Fibroblast of skin of left biceps (primary cell): ENCODE measurements at places on chromosomes 4 and X.

GRCh38 chr4:682490-683172 lies 6.3 kb downstream of the SLC49A3 start:
- DNase-seq = no peak

- no peak for DNase-seq
Measured at GRCh38 chrX:20060961-20061748, 55.6 kb downstream of the MAP7D2 start.

- DNase-seq = no peak
Measured at GRCh38 chrX:43508694-43509093, 147.4 kb upstream of the MAOA start.

DNA sequence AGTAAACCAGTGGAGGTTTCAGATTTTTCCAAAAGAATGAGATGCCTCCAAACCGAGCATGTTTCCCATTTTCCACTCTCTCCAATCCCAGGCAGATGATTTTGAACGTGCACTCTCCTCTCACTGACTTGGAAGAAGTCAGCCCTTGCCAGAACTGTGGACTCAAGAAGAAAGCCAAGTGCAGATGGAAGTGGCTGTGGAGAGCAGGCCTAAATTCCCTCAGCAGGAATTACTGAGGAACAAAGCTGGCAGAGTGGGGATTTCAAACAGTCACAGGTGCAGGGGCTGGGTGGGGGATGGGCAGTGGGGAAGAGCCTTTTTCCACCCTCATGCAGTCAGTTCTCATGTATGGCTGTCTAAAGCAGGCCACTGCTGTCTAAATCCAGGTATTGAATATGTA lies 83.5 kb upstream of the PLAC1 start:
- DNase-seq = no peak

- DNase-seq = no peak
Measured at GRCh38 chr4:62232814-62233213, 1032.7 kb downstream of the ADGRL3 start.

DNA sequence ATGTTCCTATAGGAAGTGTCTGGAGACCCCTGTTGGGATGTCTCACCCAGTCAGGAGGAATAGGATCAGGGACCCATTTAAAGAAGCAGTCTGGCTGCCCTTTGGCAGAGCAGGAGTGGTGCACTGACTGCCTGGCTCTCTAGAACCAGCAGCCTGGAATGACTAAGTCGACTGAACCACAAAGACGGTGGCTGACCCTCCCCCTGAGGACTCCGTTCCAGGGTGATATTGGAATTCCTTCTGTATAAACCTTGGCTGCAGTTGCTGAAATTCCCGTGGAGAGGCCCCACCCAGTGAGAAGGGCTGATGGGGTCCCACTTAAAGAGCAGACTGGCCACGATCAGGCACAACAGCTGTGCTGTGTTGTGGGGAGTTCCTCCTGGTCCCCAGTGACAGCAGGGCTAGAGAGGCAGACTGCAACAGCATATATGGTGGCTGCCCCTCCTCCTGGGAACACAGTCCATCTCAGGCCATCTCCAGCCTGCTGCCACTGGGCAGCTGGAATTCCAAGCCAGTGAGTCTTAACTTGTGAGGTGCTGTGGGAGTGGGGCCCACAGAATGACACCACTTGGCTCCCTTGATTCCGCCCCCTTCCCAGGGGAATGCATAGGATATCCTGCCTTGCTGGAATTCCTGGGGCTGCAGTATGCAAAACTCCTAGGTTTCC lies 41.8 kb upstream of the RLIM start:
- no peak for DNase-seq

DNA sequence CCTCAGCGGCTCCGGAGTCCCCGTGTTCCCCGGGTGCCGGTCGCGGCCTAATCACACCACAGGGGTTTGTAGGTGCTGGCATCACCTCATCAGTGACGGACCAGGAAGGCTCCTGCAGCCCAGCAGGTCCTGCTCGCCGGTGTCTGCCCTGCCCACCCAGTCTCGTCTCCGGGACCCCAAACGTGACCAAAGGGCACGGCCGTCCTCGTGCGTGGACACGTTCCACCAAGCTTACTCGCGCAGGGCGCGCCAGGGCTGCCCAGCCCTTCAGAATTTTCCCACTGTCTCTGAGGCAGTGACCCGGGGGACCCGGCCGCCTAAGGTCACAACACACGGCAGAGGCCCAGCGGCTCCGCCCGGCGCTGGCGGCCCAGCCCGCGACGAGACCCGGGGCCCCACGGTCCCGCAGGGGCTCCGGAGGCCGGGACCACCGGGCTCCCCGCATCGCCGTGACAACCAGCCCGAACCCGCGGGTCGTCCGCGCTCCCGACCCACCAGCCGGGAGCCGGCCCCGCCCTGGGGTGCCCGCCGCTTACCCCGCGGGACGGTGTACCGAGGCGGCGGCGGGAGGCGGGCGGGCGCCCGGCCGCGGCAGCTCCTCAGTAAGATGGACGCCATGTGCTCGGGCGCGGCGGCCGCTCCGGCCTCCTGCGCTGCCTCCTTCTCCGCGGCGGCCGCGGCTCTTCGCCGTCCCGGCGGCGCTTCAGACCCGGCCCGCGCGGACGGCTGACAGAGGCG lies 454 bp downstream of the LETM1 start:
- no peak for DNase-seq

- no peak for DNase-seq
Measured at GRCh38 chr4:122715221-122715620, 17.3 kb upstream of the BBS12 start.

DNA sequence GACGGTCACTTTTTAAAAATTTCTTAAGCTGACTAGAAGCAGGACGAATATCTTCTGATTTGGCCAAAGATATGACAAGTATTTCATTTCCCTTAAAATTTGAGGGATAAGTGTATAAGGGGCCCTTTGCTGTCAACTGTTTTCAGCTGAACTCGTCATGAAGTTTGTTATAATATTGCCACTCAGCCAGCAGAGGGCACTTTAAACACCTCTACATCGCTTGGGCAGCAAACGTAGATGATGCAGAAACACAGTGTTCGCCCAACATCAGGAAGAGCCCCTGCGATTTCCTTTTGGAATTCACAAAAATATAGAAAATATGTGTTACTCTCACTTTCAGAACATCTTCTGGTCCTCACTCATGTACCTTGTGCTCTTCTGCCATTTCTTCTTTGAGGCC lies 435.7 kb upstream of the FMR1 start:
- no peak for DNase-seq

DNA sequence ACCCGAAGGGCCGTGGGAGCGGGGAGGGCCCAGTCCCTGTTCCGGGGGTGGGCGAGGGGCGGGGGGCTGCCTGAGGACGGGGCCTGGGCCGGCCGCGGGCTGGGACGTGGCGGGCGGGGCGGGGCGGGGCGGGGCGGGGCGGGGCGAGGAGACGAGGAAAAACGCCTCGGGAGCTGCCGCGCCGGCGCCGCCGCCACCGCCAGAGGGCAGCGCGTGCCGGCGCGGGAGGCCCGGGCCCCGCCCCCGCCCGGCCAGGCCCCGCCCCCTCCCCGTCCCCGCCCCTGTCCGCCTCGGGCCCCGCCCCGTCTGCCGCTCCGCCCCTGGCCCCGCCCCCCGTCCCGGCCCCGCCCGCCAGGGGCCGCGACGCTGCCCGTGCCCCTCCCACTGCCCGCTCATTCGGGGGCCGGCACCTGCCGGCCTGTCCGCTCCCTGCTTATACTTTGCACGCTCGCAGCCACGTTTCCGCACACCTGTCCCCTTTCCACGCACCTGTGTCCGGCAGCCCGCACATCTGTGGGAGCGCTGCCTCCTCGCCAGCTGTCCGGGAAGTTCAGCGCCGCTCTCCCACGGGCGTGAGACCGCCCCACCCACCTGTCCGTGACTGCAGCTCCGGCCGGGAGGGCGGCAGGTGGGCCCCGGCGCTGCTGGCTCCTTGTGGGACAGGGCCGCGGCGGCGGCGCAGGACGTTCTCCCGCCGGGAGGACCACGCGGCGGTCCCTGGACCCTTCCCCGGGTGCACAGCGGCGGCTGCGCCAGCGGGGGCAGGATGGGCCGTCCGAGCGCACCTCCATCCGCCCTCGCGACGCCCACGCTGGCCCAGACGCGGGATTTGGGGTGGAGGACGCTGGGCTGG lies 1.7 kb upstream of the FGFRL1 start:
- DNase-seq = peak; percentile 26

GRCh38 chr4:68368691-68369131 lies 18.8 kb upstream of the YTHDC1 start:
- DNase-seq = peak; percentile 36

GRCh38 chr4:85084371-85085094 lies 118.0 kb upstream of the WDFY3 start:
- peak; percentile 28 for DNase-seq

GRCh38 chrX:56113785-56114436 lies 118.2 kb upstream of the KLF8 start:
- no peak for DNase-seq

- no peak for DNase-seq
Measured at GRCh38 chr4:114226968-114227760, 247.7 kb upstream of the ARSJ start.

- no peak for DNase-seq
Measured at GRCh38 chr4:107586371-107586770, 133.7 kb downstream of the PAPSS1 start.

GRCh38 chr4:138401334-138401733 lies 159.2 kb upstream of the SLC7A11 start:
- no peak for DNase-seq

DNA sequence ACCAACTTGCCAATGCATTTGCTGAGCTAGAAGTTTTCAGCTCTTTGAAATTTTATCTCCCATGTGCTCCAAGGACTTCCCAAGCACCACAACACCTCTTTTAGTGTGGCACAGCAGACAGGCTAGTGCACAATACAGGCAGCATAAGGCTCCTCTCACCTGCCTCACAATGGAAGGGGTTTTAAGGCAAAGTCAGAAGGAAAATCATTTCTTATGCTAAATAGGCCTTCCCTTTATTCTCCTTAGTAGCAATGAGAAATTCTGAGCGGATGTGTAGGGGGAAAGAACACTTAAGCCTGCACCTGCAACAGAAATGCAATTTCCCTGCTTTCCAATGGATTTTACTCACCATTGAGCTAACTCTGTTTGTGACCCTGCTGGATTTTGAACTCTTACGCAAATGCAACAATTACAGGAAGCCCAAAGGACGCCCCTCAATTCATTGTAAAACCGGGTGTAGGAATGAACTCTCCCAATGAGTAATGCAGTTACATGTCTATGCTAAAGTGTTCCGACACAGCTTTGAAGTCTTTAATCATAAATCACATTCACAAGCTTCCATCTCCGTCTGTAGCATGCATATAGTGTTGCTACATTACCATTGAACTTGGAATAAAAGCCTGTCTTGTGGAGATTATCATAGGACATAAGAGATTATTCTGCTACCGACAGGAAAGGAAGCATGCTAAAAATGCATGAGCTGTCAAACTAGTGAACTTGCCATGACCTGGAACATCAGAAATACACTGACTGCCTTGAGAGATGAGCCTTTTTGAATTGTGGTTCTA lies 1084.9 kb downstream of the RPA4 start:
- DNase-seq = no peak

GRCh38 chr4:145171911-145172310 lies 8.5 kb downstream of the OTUD4 start:
- DNase-seq = no peak

DNA sequence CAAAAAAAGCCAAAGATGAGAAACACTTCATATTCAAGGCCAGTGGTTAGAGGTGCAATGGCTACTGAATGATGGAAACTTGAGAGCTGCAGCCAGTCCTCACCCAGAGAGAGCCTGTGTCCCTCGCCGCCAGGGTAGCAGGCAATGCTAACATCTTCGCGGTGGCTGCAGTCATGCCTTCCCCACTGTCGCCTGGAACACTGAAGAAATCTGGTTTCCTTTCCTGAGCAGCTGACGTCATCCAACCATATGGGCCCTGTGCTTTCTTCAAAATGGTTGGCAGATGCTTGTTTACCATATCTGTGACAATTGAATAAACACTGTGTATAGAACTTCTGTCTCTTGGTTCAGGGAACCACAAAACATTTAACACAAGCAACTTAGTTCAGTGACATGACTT lies 39.7 kb downstream of the PRSS12 start:
- no peak for DNase-seq

- DNase-seq = peak; percentile 17
Measured at GRCh38 chr4:75630174-75630936, at the start of gene CDKL2. Gene CDKL2, minus strand, starts transcription at chr4:75630528. Its CDS starts 4,540 bp downstream, at chr4:75625988.

DNA sequence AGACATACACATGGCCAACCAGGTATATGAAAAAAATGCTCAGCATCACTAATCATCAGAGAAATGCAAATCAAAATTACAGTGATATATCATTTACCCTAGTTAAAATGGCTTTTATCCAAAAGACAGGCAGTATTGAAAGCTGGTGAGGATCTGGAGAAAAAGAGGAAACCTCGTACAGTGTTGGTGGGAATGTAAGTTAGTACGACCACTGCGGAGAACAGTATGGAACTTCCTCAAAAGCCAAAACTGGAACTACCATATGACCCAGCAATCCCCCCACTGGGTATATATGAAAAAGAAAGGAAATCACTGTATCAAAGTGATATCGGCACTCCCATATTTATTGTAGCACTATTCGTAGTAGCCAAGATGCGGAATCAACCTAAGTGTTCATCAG lies 23.4 kb downstream of the ABHD18 start:
- DNase-seq = no peak

DNA sequence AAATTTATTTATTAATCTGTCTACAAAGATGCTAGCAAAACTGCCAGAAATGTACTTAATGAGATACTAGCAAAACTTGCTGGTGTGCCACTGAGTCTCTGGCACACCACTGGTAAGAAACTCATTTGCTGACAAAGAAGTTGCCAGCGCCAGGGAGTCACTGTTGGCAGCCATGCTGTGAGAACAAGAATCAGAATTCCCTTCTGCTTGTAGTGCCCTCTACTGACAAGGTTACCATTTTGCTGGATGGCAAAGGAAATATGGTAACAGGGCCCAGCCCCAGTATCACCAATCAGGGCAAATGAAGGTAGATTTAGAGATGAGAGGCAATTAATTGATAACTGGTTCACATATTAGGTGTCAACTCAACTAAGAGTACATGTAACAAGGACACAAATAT lies 750.1 kb upstream of the ADGRL3 start:
- no peak for DNase-seq

DNA sequence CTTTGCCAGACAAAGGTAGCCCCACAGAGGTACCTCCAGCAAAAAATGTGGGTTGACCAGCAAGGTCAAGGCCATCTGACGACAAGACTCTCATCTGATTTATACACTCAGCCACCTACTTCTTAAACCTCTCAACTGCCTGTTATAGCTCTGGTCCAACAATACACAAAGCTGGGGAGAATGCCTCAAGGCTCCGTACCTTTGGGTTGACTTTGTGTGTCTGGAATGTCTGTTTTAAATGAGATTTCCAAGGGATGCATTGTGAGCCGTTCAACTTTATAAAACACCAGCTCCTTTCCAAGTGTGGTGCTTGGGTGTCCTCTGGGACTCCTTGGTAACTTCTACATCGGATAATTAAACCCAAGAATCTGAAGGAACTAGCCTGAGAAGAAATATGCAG lies 167.0 kb upstream of the RPL34 start:
- no peak for DNase-seq
